ENCODE measurements at places on chromosomes 16 and 17.
A peak's percentile ranks its signal among the peaks of the same experiment; 100 is the strongest.

GRCh38 chr17:82400830-82401229 lies 17.3 kb upstream of the HEXD start:
- DNase-seq = peak; percentile 0

DNA sequence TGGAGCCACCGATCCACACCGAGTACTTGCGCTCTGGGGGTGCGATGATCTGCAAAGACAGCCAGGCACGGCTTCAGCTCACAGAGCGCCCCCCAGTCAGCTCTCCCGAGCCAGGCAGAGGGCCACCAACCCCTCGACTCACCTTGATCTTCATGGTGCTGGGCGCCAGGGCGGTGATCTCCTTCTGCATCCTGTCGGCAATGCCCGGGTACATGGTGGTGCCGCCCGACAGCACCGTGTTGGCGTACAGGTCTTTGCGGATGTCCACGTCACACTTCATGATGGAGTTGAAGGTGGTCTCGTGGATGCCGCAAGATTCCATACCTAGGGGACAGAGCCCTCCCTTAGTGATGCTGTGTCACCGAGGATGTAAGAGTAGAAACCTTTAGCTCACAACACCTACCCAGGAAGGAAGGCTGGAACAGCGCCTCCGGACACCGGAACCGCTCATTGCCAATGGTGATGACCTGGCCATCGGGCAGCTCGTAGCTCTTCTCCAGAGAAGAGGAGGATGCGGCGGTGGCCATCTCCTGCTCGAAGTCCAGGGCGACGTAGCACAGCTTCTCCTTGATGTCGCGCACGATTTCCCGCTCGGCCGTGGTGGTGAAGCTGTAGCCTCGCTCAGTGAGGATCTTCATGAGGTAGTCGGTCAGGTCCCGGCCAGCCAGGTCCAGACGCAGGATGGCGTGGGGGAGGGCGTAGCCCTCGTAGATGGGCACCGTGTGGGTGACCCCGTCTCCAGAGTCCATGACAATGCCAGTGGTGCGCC lies 1.6 kb downstream of the ACTG1 start:
- DNase-seq = peak; percentile 24

DNA sequence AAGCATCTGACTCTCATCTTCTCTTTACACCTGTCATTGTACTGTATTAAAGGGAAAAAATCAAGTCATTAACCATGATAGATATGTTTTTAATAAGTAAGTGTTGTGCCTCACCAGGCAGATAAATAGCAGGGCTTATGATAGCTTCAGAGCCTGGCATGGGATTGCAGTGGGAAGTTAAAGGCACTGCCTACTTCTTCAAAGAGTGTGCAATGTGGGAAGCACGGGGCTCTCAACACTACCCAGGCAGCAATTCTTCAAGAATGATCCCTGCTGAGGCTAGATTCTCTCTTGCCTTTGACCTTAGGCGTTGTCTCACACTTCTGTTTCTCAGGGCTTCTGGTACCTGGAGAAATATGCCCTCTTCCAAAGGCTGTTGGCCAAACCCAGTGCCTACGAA lies 297.3 kb downstream of the MAF start:
- DNase-seq = no peak

DNA sequence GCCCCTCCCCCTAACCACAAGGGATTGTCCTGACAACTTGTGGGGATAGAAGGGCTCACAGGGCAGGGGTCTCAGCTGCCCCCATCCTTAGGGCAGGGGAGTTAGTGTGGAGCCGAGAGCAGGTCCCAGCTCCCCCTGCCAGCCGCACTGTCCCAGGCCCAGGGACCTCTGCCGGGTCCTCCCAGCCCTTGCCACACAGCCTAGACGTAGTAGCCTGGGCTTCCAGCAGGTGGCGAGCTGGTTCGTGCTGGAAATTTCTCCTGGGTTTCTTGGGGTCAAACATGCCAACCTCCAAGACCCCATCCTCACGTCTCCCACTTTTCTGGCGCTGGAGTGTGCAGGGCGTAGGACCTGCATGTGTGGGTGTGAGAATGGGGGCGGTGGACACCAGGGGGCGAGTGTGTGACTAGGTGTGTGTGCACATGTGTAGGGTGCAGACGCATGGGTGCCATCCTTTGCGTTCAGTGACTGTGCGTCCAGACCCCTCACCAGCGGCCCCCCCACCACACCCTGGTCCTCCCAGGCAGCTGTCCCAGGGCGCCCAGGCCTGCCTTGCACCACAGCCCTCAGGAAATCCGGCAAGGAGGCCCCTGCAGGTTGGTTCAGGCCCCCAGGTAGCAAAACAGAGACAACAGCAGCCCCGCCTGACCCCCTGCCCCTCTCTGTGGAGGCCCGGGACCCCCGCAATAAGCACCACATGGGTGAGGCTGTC lies 29.5 kb downstream of the SBK1 start:
- no peak for DNase-seq

DNA sequence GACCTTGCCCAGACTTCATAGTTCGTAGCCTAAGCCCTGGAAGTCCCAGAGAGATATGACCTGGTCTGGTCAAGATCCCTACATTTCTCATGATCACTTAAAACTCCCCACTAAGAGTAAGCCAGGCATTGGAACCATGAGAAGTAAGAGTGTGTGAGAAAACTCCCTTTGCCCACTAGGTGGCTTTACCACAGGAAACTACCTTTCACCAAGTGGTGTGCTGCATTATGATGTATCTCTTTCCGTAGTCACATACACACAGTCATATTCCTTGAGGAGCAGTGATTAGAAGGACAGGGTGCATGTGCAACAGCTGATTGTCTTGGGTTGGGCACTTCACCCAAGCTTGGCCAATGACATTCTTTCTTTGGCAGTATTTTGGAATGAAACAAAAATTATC lies 639.3 kb downstream of the KCNJ2 start:
- no peak for DNase-seq

DNA sequence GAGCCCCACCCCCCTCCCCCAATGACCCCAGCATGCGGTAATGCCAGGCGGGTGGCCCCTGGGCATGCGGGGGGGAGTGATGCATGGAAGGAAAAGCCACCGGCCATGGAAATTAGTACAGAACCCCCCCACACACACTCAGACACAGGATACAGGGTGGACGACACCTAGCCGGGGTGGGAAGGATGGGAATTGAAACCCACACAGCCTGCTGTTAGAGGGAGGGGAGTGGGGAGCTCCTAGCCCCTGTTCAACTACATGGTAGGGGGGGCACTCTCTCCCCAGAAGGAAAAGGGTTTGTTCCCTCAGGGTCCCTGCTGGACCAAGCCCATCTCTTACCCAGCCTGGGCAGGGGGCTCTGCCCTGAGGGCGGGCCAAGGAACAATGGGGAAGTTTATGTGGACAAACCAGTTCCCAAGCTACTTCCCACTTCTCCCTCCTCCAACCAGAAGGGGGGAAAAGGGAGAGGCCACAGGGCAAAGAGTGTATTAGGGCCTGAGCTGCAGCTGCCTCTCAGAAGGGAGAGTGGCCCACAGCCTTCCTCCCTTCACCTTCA lies 5.2 kb downstream of the TMUB2 start:
- DNase-seq = no peak

DNA sequence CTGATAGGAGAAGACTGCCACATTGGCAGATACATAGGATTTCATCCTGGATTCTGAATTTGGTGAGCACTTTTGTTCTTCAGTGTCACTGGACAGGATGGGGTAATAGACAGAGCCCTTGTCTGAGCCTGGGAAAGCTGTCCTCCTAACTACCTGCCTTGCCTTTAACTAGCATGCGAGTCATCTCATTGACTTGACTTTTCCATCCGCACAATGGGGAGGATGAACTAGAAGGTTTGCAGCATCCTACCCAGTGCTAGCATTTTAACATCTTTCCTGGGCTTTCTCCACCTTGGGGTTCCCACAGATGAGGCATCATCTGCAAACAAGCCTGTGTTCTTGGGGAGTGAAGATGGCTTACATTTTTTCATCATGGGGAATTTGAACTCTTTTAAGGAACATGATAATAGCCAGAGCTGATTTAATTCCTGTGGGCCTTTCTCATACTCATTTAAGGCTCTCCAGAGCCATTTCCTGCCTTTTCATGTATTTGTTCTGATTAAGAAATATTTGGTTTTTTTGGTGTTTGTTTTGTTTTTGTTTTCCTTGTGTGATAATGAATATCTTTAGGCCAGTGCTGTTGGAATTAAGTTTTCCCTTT lies 139.5 kb downstream of the MSI2 start:
- DNase-seq = no peak

GRCh38 chr17:64024781-64025731 lies 4.6 kb upstream of the ICAM2 start:
- DNase-seq = no peak

GRCh38 chr17:74800531-74800930 lies 24.4 kb upstream of the NAT9 start:
- DNase-seq = no peak

DNA sequence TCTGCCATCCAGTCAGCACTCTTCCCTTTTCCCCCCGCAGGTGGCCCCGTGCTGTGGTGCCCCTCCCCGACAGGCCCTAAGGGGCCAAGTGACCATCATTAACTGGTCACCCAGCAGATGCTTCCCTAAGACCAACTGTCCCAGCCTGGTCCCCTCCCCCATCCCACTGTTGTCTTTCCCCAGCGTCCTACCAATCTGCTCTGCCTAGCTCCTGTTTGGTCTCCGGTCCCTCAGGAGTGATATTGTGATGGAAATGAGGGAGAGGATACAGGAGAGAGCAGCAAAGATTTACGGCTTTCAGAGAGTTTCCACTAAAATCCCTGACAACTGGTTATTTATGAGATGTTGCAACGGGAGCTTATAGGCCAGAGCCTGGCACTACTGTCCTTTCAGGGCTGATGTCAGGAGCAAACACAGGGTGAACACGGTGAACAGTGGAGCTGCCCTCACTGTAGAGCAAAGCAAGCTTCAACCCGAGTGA lies 1.4 kb upstream of the TTLL6 start:
- no peak for DNase-seq

DNA sequence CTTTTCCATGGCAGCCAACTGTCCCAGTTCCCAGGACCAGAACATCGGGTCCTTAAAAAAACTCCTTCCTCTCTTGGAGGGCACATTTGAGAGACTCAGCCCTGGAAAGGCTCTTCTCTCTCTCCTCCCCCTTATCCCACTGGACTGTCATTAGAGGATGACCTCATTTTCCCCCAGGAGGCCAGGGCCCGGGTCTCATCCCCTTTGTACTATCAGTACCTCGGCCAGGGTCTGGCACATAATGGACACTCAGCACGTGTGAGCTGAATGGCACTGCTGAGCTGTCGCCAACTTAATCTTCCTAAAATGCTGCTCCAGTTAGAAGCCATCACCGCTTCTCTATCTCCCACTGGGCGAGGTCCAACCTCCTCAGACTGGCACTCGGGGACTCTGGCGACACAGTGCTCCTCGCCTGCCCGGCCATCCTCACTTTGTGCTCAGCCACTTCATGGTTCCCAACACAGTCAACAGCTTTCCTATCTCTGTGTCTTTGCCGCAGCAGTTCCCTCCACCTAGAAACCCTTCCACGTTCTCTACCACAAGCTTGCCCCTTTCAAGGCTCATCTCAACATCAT lies 3.6 kb upstream of the RHBDL3 start:
- no peak for DNase-seq

DNA sequence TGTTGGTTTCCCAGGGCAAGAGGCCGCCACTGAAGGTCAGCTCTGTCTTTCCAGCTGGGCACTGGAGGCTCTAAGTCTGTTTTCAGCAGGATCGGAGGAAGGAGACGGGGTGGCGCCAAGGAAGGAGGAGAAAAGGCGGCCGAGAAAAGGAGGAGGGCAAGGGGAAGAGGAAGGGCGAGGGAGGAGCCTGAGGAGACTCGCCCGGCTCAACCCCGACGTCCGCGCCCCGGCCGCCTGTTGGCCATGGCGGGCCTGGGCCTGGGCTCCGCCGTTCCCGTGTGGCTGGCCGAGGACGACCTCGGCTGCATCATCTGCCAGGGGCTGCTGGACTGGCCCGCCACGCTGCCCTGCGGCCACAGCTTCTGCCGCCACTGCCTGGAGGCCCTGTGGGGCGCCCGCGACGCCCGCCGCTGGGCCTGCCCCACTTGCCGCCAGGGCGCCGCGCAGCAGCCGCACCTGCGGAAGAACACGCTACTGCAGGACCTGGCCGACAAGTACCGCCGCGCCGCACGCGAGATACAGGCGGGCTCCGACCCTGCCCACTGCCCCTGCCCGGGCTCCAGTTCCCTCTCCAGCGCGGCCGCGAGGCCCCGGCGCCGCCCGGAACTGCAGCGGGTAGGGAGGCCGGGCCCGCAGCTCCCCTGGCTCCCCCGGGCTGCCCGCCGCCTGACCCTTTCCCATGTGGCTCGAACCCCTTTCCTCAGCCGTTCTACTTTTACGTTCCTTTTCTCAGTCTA lies at the start of gene RNF135:
Gene RNF135 (plus strand): TSS at position 209 of the 737 bp plus-strand sequence. CDS start 35 bp downstream, at position 244.
- DNase-seq = peak; percentile 57

DNA sequence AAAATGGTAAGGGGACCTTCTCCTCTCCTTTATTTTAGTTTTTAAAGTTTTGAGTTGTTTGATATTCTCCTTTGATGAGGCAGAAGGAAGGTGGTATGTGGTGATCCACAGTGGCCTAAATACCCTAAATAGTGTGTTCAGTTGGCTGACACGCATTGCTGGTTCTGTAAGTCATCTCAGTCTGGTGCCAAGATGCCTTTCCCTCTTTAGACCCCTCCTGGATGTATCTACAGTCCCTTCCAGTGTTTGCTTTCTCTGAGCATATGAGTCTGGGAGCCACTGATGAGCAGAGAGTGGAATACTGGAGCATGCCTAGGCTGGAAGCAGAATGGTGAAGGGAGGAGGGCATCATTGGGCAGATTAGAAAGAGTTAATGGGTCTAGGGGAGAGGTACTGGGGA lies 64.5 kb downstream of the NEUROD2 start:
- DNase-seq = no peak

- no peak for DNase-seq
Observed at GRCh38 chr16:74892574-74893461, 92.1 kb downstream of the WDR59 start.

DNA sequence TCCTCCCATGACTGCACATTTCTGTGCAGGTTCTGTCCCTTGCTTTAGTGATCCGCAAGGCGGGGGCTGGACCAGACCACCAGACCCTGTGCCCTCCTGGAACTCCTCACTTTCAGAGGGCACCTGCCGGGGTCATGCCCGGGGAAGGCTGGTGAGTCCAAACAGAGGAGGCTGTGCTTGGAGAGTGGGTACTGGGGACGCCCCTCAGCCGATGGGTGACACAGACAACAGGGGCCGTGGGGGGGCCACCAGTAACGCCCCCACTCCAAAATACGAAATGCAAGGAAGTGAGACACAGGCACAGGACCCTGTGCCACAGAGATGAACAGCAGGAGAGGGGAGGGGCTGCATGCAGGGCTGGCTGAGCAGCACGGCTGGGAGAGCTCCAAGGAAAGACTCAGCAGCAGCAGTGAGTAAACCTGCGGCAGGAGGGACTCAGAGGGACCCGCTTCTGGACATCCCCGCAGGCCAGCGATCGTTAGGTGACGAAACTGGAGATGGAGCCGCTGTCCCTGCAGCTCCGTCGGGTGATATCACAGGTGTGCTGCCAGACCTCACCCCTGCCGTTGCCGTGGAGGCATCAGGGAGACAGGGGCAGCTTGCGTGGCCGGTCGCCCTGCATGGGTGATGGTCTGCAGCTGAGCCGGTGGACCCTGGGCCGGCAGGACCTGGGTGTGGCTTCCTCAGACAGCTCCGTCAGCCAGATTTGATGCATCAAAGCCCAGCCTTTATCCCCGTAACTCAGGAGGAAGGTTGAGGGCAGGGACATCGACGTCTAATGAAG lies 71.2 kb upstream of the GNG13 start:
- DNase-seq = no peak

- DNase-seq = no peak
Observed at GRCh38 chr16:50581845-50582244, 33.6 kb downstream of the NKD1 start.

GRCh38 chr17:34347063-34347462 lies 9.2 kb upstream of the CCL13 start:
- DNase-seq = no peak

GRCh38 chr16:354971-355461 lies 2.5 kb upstream of the AXIN1 start:
- no peak for DNase-seq

- DNase-seq = no peak
Observed at GRCh38 chr16:85285681-85286065, 173.4 kb upstream of the CIBAR2 start.

Data from nucleus accumbens (tissue), 56 donors.